ENCODE measurements at places on chromosomes 2 and 18.

DNA sequence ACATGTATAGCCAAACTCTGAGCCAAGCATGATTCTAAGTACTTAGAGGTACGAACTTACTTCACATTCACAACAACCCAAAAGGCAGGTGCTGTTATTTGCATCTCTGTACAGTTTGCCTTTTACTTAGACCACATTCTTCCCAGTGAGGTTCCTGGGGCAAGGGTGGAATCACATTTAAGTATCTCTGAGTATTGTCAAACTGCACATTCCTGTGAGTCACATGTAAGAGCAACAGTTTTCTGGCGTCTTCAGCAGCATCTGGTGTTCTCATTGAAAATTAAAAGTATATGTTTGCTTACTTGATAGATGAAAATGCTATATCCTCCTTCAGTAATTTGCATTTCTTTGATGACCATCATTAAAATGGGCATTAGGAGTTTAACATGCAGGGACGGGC is 119.1 kb downstream of the UXS1 start:
- no peak for DNase-seq

DNA sequence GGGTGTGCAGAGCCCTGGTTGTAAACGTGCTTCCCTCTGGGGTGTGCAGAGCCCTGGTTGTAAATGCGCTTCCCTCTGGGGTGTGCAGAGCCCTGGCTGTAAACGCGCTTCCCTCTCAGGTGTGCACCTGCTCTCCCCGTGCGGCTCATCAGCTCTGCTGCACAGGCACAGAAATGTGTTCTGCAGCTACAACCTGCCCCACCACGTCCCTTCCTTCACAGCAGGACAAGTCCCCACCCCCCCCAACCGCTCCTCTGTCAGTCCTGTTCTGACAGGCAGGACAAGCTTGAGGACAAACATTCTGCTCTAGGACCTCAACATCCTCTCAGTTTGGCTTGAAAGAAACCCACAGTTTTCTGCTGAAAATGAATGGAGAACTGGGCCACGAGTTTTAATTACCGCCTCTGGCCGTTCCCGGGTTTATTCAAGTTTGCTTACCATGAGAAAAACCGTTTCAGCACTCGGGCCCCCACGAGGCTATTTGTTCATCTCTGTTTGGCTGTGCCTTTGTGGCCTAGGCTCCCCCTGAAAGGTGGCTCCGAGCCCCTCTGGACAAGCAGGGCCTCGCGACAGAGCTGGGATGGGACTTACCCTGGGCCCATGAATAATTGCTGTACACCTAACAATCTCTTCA is 81.0 kb upstream of the ASB18 start:
- no peak for DNase-seq

- no peak for DNase-seq
These were observed 30.1 kb upstream of the ATL2 start for GRCh38 chr2:38407111-38407682.

- no peak for DNase-seq
These were observed 42.7 kb downstream of the CYP26B1 start for GRCh38 chr2:72104821-72105588.

GRCh38 chr18:28407681-28408080 is 230.8 kb upstream of the CDH2 start:
- DNase-seq = no peak

DNA sequence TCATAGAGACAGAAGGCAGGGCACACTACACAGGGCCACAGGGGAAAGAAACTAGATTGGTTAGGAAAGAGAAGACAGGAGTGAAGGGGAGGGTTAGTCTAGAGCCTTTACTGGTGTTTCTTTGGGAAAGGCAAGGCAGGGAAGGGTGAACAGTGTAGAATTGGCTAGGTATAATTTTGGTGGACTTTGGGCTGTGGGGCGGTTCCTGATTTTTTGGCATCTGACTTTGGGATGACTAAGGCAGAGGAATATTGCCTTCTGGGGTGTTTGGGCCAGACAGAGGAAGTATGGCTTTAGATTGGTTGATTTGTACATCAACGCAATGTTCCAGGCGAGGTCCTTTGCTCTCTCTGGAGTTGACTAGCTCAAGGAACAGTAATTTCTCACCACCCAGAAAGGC is 534.8 kb downstream of the DCC start:
- no peak for DNase-seq

DNA sequence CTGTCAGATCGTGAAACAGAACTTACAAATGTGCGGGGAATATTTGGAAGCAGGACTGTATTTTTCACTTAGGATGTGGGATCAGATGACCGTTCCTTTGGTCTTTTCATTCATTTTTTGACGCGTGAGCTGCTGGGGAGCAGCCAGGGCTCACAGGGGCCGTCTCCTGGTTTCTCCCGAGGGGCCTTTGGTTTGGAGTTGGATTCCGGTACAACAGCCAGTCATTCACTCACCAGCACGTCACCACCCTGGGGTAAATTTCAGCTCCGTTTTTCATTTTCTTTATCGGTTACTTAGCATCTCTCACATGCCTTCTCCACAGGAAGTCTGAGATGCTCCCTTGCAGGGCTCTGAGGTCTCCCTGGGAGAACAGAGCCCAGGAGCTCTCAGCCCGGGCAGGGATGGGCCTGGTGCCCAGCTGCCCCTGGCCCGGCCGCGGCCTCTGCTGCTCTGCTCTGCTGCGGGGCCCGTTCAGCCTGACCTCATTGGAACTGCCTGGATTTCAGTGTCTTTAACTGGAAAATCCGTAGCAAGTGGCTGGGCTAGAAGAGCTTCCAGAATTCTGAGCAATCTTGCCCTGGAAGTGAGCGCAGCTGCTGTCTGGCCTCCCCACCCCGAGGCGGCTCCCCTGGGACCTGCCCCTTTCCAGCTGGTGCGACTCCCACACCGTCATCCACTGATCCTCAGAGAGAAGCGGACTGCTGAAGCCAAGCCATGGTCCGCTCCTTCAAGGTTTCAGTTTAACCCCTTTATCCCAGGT is 335.6 kb downstream of the EIPR1 start:
- DNase-seq = no peak

GRCh38 chr2:111007757-111008688 is 112.7 kb upstream of the BCL2L11 start:
- no peak for DNase-seq

DNA sequence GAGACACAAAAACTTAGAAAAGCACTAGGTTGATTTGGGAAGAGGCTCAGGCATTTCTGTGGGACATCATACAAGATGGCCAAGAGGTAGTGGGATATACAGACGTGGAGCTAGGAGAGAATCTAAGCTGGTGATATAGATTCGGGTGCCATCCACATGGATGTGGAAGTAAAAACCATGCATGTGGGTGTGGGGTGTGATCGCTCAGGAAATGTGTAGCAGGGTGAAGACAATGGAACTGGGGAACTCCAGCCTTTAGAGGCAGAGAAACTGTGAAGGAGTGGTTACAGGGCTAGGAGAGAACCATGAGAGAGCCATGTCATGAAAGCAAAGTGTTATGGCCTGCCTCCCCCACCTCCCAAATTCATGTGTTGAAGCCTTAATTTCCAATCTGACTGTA is 43.0 kb upstream of the CTLA4 start:
- no peak for DNase-seq

DNA sequence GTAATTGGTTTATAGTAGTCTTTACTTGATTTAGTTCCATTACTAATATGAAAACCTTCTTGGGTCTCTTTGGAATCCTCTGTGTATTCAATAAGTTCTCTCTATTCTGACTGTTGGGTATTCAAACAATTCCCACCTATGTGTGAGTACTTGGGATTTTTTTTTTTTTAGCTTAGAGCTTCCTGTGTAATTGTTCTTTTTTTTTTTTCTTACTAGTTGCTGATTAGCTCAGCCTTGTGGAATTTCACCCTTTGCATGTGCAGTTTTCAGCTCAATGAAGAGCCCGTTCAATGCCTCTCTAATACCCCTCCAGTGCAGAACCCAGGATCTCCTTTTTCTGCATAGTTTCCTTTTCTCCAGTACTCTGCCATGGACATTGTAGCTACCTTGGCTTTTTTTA is 339.1 kb upstream of the GALNT5 start:
- no peak for DNase-seq

DNA sequence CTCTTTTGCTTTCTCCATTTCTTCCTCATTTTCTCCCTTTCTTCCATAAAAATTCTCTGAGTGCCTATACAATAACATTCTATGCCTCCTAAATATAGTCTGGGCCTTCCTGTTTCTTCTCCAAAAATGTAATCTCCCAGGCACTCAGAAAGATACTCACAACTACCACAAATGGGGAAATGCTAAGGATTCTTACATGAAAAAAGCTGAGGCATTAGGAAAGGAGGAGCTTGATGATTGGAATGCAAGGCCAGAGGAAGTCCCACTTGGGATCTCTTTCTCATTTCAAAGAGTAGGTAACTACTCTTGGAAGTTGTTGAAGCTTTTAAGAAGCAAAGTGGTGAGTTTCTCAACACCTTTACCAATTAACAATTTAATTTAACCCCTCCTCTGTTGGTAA is 3.4 kb downstream of the VSNL1 start:
- DNase-seq = no peak
